ENCODE measurements at places on chromosomes 5 and 9. TPM values are rescaled to one million over a fixed set of nuclear protein-coding genes. Genes with fewer than 3 reads are reported as not detected.

The EPB41L4B gene
- 3.7 TPM for total RNA-seq

The SPATA31C1 gene
- not detected for total RNA-seq

The RNF180 gene
- total RNA-seq: 102 TPM

The LEAP2 gene
- total RNA-seq: 2.0 TPM

The FBLL1 gene
- 54.9 TPM for total RNA-seq

The EIF4E1B gene
- not detected for total RNA-seq

The CCDC152 gene
- 12.9 TPM for total RNA-seq

The TRIP13 gene
- total RNA-seq: 7.5 TPM

The GNE gene
- 37.9 TPM for total RNA-seq

The GPX3 gene
- 12.3 TPM for total RNA-seq

The GCNT1 gene
- total RNA-seq: 4.4 TPM
